ENCODE measurements at places on chromosomes 5 and 9. TPM values are rescaled to one million over a fixed set of nuclear protein-coding genes. Genes with fewer than 3 reads are reported as not detected.

GRCh38 chr5:31664566-31664965, 25.6 kb downstream of the PDZD2 start:
- DNase-seq = no peak

- no peak for DNase-seq
Observed at GRCh38 chr9:34520505-34521385, 2.0 kb downstream of the ENHO start.

- peak; percentile 50 for DNase-seq
Observed at GRCh38 chr9:83384214-83384613, 154.0 kb downstream of the FRMD3 start.

- DNase-seq = no peak
Observed at GRCh38 chr5:119264186-119264585, 91.6 kb upstream of the TNFAIP8 start.

DNA sequence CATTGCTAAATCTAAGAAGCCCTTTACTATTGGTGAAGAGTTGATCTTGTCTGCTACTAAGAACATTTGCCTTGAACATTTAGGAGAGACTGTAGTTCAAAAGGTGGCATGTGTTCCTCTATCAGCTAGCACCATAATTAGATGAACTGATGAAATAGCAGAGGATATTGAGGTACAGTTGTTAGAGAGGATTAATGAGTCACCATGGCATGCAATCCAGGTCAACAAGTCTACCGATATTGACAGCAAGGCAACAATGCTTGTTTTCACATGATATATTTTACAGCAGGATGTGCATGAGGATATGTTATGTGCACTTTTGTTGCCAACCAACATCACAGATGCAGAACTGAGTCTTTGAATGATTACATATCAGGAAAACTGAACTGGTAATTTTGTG, 134.3 kb upstream of the CDH9 start:
- DNase-seq = no peak

GRCh38 chr5:151186052-151186451, 28.5 kb upstream of the ANXA6 start:
- no peak for DNase-seq

DNA sequence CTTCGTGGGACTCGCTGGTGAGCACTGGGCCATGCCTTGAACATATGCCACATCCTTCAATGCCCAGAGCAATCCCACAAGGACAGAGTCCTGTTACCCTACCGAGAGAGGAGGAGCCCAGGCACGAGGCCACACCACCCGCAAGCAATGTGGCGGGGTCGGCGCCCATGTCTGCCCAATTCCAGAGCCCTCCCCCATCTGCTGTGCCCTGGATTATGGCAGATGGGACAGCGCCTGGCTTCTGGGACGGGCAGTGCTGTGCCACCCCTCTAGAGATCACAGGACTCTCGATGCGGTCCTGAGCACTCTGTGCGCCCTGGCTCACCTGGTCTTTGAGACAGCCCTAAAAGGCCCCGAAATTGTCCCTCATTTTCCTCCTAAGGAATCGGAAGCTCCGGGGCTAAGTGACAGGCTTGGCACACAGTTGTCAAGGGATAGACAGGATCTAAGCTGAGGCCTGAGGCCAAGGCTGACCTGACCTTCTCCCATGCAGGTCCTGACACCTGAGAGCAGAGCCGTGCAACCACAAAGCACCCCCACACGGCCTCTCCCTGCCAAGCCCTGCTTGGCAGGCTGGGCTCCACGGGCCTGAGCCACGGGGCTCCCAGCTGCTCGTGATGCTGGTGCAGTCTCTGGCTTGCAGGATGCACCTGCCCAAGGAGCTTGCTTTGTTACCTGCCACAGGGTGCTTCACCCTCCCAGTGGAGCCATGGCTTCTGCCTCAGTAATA, 48.8 kb downstream of the PRRT1B start:
- DNase-seq = no peak

GRCh38 chr9:30089428-30089827, 2295.0 kb upstream of the ACO1 start:
- no peak for DNase-seq

DNA sequence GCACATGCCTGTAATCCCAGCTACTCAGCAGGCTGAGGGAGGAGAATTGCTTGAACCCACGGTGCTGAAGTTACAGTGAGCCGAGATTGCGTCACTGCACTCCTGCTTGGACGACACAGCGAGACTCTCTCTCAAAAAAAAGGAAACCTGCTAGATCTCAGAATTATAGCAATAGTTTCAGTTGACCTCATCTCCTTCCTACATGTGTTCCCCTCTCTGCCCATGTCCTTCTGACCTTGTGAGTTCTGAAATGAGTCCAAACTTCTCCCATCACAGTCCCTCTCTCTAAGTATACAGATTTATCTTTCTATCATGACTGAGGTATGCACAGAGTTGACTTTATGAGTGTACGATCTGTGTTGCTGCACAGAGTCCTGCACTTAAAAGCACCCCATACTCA, 44.6 kb upstream of the SHOC1 start:
- no peak for DNase-seq

- no peak for DNase-seq
Observed at GRCh38 chr5:131104169-131104808, 60.8 kb downstream of the HINT1 start.

GRCh38 chr9:87433853-87434252, 63.8 kb upstream of the DAPK1 start:
- DNase-seq = no peak

DNA sequence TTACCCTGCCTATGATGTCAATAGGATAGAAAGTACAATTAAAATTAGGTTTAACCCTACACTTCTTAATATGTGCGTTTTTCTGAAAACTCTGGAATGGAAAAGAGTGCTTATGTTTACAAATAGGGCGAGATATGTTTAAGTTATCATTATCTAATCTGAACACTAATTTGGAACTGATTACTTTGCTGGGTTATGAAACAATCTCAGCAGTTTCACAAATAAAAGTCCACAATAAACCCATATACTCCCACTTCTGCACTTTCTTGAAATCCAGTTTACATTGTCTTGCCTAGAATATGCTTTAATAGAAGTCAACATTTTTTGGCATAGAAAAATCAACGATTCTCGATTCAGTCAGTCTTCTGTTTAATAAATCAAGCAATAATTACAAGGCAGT, 236.3 kb downstream of the NFIB start:
- DNase-seq = no peak

SPINK6 gene
- polyA plus RNA-seq = not detected

GRCh38 chr5:179462040-179462439, 88.3 kb upstream of the RUFY1 start:
- DNase-seq = no peak

CCL19 gene
- polyA plus RNA-seq = not detected

ZNG1A gene
- 42.5 TPM for polyA plus RNA-seq

NMUR2 gene
- 0.52 TPM for polyA plus RNA-seq

SLC34A1 gene
- polyA plus RNA-seq = not detected

DNA sequence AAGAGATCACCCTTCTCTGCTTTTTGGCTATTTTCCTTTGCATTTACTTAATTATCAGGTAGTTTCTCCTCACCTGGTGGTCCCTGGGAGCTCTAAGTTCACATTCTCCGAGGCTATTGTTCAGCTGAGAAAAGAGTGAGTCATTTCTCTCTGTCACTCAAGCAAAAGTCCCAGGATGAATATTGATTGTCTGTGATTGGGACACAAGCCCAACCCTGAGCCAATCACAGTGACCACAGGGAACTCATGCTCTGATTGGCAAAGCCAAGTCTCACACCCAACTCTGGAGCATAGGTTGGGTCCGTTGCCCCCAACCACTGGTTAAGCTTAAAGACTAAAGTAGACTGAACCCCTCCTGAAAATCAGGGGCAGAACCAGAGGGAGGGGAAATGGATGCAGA, 27.8 kb upstream of the FAT2 start:
- no peak for DNase-seq

- DNase-seq = no peak
Observed at GRCh38 chr9:114072184-114073140, 5.6 kb downstream of the AMBP start.

ALDH1A1 gene
- 10.4 TPM for polyA plus RNA-seq

SMAD5 gene
- polyA plus RNA-seq = 38.1 TPM

PTBP3 gene
- polyA plus RNA-seq = 23.3 TPM

- DNase-seq = peak; percentile 21
Observed at GRCh38 chr9:19409401-19410194, 789 bp downstream of the ACER2 start.

DUSP1 gene
- 37.5 TPM for polyA plus RNA-seq

DNA sequence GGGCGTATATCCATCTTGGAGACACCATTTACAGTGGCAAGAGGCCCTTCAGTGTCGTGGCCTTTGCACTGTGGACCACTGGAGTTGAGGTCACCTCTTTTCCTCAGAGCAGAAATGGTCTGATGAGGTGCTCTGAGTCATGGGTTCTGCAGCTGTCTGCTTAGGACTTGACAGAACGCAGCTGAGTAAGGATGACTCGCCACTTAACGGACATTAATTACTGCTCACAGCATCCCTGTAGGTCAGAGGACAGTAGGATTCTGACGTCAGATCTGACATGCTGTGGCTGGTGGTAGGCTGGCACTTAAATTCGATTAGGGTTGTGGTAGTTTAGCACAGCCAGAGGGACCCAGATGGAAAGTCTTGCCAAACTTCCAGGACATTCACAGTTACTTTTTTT, 479.4 kb downstream of the DMAC1 start:
- peak; percentile 70 for DNase-seq

DNA sequence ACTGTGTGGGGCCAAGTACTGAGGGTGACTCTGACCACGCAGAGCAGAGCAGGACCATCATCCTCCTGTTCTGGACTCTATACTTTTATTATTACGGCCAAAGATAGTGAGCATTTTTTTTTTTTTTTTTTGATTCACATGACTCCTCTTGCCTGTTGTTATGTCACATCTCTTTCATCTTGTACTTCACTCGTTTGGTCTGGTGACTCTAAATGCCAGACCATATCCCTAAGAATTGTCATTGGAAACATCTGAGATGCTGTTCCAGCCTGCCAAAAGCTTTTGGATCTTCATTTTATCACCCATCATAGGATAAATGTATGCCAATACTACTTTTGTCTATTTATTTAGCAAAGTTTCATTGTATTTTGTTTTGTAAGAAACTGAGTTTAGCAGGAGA, 168.2 kb upstream of the RAI14 start:
- DNase-seq = no peak

DNA sequence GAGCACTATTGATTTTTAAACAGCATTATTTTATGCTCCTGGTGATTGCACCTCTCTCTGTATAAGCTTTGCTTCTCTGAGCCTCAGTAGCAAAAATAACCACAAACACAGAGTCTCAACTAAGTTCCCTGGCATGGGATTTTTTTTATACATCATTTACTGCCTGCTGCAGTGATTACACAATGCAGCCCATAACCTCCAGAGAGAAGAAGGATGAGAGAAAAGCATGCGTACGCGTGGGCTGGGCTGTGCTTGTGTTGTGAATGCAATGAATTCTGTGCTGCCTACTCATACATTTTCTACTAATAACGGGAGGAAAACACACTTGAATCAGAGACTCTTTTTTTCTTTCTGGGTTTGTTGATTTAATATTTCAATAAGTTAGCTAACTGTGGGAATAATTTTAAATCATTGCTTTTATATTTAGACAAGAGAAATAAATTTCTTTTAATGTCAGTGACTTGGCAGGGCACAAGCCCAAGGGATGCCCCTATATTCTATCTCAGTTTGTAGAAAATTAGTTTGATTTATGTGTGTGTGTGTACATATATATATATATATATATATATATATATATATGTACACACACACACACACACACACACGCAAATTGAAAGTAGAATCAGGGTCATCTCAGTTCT, 351.5 kb downstream of the MED10 start:
- DNase-seq = no peak

DNA sequence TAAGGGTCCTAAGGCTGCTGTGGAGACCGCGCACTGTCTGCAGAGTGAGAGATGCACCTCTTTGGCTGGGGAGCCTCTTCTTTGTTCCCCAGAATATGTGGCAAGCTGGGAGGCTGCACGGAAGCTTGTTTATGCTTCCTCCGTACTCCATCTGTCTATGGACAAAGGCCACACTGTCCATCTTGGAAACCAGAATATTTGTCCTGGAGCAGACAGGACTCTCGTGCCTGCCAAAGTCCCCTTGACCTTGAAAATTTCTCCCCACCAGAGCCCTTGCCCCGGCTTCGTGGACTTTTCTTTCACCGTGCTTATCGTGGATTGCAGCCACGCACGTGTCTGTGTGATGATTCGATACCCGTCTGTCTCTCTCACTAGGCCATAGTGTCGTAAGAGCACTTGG, 147.4 kb downstream of the NSG2 start:
- no peak for DNase-seq

- no peak for DNase-seq
Observed at GRCh38 chr5:113163328-113163727, 186.7 kb downstream of the DCP2 start.

- no peak for DNase-seq
Observed at GRCh38 chr5:151692312-151692711, 5.6 kb upstream of the SPARC start.

STPG3 gene
- not detected for polyA plus RNA-seq

IFNA13 gene
- polyA plus RNA-seq = not detected

SLC24A2 gene
- polyA plus RNA-seq = 0.80 TPM

GRCh38 chr9:128203707-128204551, 750 bp downstream of the DNM1 start:
- peak; percentile 81 for DNase-seq

- no peak for DNase-seq
Observed at GRCh38 chr9:85658716-85659115, 83.0 kb downstream of the AGTPBP1 start.

GRCh38 chr5:2710910-2711309, 40.6 kb downstream of the IRX2 start:
- DNase-seq = no peak

GRCh38 chr9:113219969-113220368, 1.1 kb downstream of the FKBP15 start:
- peak; percentile 11 for DNase-seq

UAP1L1 gene
- 1.8 TPM for polyA plus RNA-seq

GRCh38 chr5:72146056-72146455, 38.8 kb downstream of the MAP1B start:
- no peak for DNase-seq

- no peak for DNase-seq
Observed at GRCh38 chr5:132182359-132183040, 45.2 kb downstream of the P4HA2 start.

DNA sequence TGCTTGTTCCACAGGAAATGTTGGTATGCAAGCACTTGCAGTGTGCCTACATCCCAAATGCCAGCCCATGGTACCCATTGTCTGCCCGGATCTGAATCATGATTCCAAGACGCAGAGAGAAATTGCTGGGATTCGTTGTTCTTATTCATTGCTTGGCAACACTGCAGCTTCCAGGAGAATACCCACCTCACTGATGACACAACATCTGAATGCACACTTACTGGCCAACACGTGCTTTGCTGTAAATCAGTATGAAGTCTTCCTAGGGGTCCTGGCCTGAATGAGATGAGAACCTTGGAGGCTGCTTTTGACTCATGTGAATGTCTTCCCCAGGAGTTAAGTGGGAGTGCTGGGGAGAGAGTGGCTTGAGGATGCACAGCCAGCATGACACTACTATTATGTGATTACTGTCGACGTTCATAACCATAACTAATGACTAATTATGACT, 11.6 kb downstream of the SRD5A1 start:
- no peak for DNase-seq

C5orf46 gene
- not detected for polyA plus RNA-seq

HTR4 gene
- not detected for polyA plus RNA-seq

Data from muscle of back (tissue), 13 donors.